NCI-H1436 treated with DMSO at 0.1 percent for 48 hours (cell line): ENCODE measurements at places on chromosomes 7 and 10.

- no peak for DNase-seq
Measured at GRCh38 chr7:25989140-25989705, 162.8 kb upstream of the NFE2L3 start.

GRCh38 chr10:89335226-89335625, 7.4 kb downstream of the IFIT3 start:
- no peak for DNase-seq

DNA sequence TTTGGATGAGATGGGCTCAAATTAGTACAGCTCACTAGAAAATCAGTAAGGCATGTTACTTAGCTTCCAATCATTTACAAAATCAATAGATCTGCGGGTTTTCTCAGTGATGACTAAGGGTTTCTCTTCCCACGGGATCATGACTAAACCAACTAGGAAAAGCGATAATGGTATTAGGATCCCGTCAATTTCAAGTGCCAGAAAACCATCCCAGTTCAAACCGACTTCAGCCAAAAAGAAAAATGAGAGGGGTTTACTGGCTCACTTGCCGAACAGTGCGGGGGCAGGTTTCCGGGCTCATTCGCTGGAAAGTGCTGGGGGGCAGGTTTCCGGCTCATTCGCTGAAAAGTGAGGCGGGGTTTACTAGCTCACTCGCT, 62.1 kb upstream of the LYZL2 start:
- no peak for DNase-seq

DNA sequence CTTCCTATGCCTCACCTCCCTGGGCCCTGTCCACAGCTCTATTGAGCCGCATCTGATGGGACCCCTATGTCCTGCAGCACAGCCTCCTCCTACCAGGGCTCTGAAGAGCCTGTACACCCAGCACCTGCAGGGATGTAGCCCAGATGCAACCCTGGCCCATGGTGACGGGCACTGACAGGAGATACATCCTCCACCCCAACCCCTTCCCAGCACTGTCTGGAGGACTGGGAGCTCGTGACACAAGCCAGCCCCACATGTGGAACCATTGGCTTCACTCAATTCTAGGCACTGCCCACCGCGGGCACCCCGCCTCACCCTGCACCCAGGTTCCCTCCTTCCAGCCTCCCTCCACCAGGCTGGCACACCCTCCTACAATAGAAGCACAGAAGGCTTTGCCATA, 2.6 kb upstream of the GRB10 start:
- DNase-seq: no peak

- no peak for DNase-seq
Measured at GRCh38 chr7:104931181-104931781, 82.7 kb upstream of the KMT2E start.
